ENCODE measurements at places on chromosomes 6 and 20.
A peak's percentile ranks its signal among the peaks of the same experiment; 100 is the strongest.

GRCh38 chr6:149102324-149102723, 215.2 kb upstream of the TAB2 start:
- DNase-seq = no peak

- DNase-seq = peak; percentile 72
Measured at GRCh38 chr6:21748343-21749056, 154.9 kb downstream of the SOX4 start.

DNA sequence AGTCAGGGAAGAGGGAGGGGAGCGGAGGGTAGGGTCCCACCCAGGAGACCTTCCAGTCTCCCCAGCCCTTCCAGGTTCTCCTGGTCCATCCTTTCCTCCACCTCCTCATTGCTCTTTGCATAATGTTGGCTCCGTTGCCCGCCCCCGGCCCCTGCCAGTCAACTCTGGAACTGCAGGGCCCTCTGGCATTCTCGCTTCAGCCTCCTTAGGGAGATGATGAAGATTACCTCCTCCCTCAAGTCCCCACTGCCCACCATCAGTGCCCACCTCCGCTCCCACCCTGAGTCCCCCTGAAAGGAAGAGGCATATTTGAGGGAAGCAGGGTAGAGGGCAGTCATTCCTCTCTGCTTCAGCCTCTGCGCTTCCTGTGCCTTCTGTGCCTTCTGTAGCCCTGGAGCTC, 8.5 kb downstream of the TMEM63B start:
- DNase-seq = no peak

DNA sequence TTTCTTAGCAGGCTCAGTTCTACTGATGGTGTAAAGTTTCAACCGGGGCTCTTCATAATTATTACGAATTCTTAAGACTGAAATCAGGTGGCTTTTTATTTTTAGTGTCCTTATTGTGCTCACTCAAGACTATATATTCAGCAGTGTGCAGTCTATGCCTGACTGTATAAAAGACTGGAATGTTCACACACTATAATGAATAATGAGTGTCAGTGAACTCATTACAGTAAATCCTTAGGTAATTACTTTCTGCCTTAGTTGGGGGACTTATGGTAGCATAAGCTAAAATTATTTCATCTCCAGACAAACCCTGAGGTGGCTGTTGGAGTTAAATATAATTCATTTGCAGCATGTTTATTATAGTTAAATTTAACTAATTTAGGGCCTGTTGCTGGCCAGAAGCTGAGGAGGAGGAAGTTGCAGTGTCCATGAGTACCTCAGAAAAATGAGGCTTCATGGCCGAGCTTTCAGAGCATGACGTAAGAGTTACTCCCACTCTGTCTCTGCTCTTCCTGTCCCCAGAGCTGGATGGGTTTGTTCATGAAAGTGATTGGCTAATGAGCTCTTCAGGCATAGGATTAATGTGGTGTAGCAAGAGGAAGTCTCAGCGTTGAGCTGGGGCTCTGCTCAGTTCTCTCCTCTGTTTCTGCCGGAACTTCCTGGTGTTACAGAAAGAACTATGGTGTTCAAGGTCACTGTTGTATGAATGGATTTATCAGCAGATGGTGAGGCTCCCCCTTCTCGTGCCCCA, 335.7 kb downstream of the NRN1 start:
- DNase-seq = peak; percentile 78

DNA sequence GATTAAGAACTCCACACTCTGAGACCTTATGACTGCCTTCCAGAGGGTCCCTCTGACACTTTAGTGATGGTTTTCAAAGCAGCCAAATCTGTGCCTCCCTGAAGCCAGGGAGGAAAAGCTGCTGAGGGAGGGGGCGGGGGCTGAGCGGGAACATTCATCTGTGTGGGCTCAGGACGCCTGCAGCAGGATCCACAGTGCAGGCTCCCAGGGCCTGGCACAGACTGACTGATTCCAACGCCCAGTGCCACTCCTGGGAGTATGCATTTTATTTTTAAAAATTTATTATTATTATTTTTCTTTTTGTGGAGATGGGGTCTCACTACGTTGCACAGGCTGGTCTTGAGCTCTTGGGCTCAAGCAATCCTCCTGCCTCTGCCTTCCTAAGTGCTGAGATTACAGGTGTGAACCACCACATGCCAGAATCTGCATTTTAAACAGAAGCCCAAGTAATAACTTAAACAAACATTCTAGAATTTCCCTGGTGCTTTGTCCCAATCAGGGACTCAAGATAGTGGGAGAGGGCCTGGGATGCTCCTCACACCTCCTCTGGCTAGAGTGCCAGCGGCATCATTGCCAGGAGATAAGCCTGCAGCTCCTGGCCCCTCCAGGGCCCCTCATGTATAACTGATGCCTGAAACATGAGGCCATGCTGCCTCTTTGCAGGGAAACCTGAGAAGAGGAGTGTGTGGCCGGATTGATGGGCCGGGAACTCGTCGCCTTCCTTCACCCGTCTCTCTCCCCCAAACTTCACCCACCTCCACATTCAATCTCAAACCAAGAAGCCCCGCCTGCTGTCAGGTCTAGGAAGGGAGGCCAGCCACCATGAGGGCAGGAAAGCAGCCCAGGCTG, 438 bp upstream of the TMC2 start:
- DNase-seq = no peak

- no peak for DNase-seq
Measured at GRCh38 chr6:170233286-170234205, 57.3 kb downstream of the DLL1 start.

DNA sequence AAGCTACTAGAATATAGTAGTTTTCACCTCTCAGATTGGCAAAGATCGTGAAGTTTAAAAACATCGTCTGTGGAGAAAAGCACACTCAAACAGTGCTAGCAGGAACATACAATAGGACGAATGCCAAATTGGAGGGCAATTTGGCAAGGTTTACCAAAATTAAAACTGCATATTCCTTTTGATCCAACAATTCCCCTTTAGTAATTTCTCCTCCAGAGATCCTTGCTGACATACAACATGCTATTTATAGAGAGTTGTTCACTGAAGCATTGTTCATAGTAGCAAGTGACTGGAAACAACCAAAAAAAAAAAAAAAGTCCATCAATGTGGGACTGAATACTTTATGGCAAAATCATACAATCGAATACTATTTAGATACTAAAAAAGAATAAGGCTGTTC, 202.2 kb downstream of the ATXN1 start:
- DNase-seq = no peak

DNA sequence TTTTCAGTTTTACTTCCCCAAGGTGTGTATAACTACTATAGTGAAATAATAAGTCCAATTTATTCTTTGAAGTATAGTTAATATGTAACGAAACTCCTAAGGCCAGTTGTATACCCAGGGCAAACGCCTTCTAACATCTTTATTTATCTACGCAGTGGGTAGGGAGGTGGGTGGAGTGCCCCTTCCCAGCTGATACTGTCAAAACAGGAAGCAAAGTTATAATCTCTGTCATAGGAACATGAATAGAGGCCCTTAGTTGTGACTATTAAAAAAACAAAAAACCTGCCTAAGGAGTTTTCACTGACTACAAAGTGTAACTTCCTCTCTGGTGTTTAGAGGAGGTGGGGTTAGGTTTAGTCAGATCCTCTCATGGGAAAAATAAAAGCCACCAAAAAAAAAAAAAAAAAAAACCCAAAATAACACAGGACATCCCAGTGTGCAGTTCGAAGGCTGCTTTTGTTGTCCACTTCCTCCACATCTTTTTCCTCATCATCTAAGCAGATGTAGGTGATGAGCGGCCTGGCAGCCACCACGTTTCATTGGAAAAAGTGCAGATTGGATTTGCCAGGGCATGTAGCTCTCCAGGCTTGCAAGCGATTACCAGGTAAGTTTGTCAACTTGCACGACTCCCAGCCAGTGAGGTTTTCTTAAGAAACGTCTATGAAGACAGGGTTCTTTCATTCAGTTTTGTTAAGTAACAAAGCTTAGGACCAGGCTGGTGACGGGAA, 58.7 kb downstream of the UTRN start:
- DNase-seq = no peak

DNA sequence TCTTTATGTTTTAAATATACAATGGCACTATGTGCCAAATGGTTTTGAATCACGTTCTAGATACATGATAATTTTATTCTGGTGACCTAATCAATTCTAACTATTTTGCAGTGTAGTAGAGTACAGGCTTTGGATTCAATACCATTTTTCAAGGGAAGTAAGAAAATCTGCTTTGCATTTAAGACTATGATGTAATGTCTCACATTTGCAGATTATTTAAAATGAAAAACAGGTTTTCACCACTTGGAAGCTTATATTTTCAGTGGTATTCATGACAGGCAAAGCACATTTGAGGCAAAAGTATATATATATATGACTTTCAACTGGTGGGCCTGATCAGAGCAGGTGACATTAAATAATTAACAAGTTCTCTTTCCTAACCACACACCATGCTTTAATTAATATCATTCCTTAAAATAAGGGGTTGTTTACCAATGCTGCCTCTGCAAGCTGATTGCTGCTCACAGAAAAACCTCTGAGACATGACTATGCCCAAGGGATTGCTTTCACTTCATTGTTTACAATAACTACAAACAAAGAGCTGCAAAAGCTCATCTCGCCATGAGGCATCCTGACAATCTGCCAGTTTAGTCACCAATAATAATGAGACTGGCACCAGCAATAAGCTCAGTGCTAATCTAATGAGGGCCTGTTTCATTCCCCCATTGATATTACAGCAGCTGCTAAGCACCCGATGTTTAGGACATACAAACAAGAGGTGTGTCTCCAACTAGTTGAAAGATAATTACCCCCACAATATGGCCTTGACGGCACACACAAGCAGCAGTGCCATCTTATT, 1176.0 kb upstream of the GJE1 start:
- DNase-seq = peak; percentile 71

DNA sequence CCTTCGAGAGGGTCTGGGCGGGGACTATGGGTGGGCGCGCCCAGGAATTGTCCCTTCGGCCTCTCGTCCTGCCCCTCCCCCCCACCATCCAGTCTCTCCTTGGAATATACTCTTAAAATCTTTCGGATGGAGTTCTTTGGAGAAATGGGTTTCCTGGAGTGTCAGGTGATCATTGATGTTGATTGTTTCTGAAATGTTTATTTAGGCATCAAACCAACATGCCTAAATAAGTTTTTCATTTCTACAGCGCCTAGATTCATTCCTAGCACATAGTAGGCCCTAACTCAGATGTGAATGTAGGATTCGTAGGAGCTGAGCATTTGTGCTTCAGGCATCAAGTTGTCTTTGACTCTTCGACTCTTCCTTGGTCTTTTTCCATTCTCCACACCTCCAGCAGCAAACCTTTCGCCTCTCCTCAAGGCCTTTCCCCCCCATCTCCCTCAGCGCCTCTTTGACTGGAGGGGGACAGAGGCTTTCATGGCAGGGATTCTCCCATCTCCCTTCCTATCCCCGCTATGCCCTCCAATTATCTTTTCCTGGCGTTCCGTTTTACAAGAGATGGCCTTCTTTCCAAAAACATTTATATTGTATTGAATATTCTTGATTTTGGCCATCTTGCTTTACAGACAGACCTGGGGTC, 610 bp downstream of the CASP8AP2 start:
- DNase-seq = no peak

GRCh38 chr6:123171341-123172115, 175.5 kb downstream of the CLVS2 start:
- DNase-seq = no peak

DNA sequence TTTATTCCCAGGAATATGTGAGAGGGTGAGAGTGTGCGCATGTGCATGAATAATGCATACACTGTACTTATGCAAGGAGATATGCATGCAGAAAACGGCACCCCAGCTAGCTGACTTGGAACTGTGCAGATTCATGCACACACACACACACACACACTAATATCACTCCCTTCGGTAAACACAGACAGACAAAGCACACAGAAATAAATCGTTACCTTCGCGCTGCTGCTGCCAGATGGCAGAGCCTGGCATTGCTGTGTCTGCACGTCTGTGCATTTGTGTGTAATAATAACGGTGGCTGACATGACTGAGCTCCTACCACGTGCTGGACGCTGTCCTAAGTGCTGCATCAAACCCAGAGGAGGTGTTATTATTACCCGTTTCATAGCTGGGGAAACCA, 36.8 kb downstream of the PREX1 start:
- DNase-seq = no peak

- no peak for DNase-seq
Measured at GRCh38 chr6:24401458-24401857, 1.3 kb upstream of the MRS2 start.

GRCh38 chr6:80277501-80277900, 171.0 kb downstream of the BCKDHB start:
- no peak for DNase-seq

DNA sequence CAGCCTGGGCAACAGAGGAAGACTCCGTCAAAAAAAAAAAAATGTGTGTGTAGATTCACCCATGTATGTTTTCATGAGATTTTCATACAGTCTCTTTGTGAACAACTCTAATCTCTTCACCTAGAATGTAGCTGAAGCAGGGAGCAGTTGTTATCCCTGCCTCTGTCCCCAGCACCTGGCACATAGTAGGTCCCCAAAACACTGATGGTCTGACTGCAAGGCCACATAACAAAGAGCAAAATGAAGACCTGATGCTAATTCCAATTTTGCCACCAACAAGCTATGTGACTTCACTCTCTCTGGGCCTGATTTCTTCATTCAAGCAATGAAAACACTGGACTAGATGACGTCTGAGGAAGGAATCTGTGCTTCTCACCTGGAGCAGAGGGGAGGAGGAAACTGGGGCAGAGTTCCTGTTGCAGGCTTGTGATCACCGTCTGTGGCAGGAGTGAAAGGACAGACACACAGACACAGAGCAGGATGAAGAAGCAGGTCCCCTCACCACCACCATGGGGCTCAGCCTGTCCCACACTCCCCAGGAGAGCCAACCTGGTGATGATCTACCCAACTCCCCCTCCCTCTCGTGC, 4.6 kb downstream of the SLC44A4 start:
- DNase-seq = no peak

GRCh38 chr20:2279253-2279779, 16.5 kb upstream of the TGM3 start:
- DNase-seq = no peak

GRCh38 chr20:3738111-3739053, 5.9 kb downstream of the HSPA12B start:
- no peak for DNase-seq

DNA sequence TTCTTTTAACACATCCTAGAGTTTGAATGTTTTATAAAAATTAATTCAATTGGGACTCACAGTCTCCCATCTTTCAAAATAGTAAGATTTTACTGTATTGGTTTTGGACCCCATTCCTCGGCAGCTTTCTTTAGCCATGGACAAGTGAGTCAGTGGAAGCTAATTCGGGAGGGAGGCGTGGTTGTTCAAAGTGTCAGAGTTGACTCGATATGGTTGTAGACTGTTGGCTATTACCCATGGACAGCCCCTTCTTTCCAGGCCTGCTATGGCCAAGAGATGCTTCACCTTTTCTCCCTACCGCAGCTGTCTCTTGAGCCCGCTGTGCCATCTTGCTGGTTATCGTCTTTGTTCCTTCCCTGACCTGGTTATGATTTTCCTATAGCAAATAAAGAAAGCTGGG, 243.0 kb downstream of the CD83 start:
- DNase-seq = no peak

GRCh38 chr6:118501765-118502164, 46.3 kb upstream of the PLN start:
- no peak for DNase-seq

DNA sequence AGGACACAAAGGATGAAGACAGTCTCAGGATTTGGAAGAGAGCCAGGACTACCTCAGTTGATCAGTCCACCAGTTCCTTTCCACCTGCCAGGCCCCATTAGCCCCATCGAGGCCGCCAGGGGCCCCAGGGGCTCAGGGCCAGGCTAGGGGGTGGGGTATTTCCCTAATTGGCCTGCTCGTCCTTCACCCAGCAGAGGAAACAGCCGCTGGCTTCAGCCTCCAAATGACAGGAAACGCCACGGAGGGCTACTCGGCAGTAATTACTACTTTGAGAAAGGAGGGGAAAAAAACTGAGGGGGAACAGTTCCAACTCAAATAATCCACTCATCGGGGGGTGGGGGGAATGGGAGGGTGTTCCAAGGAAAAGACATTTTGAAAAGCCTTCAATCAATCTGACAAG, 42.7 kb downstream of the MAFB start:
- no peak for DNase-seq
